ENCODE measurements at places on chromosomes 6 and 20.

GRCh38 chr20:25024171-25024570 lies 31.6 kb upstream of the APMAP start:
- no peak for DNase-seq

- no peak for DNase-seq
Measured at GRCh38 chr6:132204591-132204990, 196.7 kb downstream of the MOXD1 start.

GRCh38 chr20:63497946-63498935 lies 642 bp downstream of the EEF1A2 start:
- DNase-seq, result no peak

DNA sequence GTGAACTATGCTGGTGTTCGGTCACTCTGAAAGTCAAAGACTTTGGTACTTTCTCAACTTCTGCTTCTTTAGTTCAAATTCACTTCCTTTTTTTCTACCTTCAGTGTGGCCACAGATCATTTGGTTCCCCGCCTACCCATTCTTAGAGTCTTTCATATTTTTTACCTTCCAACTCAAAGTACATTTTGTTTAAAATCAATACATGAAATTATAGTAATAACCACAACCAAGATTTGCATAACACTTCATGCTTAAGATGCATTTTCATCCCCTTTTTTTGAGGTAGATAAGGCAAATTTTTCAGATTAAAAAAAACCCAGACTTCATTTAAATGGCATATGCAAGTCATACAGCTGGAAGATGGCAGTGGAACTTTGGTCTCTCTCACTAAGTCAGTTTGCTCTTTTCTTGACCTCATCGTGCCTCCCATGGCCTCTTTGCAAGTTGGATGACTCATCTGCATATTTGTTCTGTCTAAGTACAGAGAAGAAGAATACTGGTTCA lies 11.9 kb upstream of the CNR1 start:
- DNase-seq, result no peak

- no peak for DNase-seq
Measured at GRCh38 chr6:130969791-130970491, 93.1 kb downstream of the EPB41L2 start.

DNA sequence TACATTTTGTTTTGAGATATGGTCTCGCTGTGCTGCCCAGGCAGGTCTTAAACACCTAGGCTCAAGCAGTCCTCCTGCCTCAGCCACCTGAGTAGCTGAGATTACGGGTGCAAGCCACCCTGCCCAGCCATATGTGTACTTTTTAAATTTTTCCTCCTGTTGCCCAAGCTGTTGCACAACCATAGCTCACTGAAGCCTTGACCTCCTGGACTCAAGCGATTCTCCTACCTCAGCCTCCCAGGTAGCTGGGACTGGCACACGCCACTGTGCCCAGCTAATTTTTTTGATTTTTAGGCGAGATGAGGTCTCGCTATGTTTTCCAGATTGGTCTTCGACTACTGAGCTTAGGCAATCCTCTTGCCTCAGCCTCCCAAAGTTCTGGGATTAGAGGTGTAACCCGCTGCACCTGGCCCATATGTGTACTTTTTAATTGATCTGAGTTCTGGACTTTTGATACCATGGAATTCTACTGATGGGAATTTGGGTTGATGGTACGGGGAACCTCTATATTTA lies 44.9 kb downstream of the ITCH start:
- DNase-seq, result no peak

- DNase-seq, result no peak
Measured at GRCh38 chr6:133352046-133352445, 110.9 kb downstream of the EYA4 start.

DNA sequence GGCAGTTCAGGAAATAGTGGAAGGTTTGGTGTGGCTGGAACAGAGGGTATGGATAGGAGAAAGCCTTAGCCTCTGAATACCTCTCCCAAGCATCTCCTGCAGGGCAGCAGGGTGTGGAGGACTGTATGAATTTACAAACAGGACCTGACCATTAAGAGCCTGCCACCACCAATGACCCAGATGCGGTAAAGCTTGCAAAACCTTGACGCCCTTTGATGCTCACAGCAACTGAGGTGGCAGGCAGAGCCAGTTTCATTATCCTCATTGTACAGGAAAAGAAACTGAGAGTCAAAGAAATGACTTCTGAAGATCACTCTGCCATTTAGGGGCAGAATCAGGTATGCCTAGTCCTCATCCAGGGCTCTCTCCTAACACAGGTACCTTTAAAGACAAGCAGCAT lies 2.4 kb downstream of the HM13 start:
- DNase-seq, result no peak

DNA sequence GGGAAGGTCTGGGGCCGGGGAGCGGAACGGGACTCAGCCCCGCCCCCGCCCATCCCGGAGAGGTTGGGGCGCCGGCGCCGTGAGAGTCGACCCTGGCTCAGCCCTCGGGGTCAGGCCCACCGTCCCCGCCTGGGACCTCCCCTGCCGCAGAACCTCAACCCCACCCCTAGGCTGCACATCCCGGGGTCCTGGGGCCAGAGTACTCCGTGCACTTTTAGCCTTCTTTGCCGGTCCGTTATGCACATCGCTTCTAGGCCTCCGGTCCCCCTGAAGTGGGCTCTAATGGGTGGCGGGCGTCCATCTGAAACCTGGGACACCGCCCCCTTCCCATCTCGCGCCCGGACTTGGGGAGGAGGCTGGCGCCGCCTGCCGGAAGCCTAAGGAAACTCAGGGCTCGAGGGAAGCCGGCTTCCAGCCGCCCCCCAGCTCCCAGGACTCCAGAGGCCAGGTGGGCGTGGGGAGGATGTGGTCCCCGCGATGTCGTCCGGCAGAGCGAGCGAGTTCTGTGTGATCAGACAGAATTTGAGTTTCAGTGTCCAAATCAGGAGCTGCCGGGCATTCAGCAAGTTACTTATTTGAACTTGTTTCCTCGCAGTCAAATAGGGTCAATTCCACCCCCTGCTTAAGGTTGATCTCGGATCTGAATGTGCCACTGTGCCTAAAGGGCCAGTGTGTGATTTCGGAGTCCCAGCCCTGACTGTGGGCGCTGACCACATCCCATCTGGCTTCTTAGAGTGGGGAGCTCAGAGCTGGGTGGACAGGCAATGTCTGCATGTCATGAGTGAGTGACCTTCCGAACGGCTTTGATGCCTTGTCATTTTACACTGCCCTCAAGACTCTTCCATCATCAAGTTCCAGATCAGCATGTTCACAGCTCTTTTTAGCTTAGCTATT lies 47.6 kb downstream of the CPXM1 start:
- no peak for DNase-seq

GRCh38 chr6:144077871-144078270 lies 17.5 kb downstream of the SF3B5 start:
- no peak for DNase-seq

- DNase-seq, result no peak
Measured at GRCh38 chr20:11035211-11035610, 361.4 kb upstream of the JAG1 start.

DNA sequence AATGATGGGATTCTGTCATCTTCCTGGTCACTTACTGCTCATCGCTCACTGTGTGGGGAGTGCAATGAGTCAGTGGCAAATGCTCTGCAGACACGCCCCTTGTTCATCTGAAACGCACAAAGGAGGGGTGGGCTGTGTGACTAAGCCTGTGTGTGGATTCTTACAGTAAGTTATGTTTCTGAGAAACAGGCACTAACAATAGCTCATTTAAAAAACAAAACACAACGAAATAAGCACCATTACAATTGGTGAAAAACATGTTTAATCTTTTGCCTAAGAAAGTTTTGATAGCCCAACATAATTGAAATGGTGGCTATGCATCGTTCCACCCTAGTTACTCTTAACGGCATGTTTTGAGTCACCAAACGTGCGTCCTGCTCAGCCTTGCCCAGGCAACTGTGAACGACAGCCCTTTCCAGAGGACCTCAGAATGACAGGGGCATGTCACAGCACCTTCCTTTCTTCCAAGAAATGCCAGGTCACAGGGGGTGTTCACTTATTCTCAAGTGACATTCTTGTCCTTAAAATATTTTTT lies 118.4 kb upstream of the SGK1 start:
- peak; percentile 97 for DNase-seq

- no peak for DNase-seq
Measured at GRCh38 chr6:44698602-44699001, 311.1 kb downstream of the CDC5L start.

DNA sequence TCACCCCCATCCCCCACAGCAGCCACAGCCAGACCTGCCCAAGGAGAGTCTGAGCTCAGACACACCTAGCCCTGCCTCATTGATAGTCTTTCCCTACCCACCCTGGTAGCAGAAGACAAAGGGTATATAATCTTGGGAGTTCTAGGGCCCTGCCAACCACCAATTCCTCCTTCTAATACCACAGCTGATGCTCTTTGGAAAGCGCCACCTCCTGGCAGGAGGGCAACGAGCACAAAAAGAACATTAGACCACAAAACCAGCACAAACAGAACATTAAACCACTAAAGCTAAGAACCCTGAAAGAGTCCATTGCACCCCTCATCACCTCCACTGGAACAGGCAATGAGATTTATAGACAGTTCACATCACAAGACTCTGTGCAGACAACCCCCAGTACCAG lies 195.8 kb upstream of the FUT9 start:
- no peak for DNase-seq

DNA sequence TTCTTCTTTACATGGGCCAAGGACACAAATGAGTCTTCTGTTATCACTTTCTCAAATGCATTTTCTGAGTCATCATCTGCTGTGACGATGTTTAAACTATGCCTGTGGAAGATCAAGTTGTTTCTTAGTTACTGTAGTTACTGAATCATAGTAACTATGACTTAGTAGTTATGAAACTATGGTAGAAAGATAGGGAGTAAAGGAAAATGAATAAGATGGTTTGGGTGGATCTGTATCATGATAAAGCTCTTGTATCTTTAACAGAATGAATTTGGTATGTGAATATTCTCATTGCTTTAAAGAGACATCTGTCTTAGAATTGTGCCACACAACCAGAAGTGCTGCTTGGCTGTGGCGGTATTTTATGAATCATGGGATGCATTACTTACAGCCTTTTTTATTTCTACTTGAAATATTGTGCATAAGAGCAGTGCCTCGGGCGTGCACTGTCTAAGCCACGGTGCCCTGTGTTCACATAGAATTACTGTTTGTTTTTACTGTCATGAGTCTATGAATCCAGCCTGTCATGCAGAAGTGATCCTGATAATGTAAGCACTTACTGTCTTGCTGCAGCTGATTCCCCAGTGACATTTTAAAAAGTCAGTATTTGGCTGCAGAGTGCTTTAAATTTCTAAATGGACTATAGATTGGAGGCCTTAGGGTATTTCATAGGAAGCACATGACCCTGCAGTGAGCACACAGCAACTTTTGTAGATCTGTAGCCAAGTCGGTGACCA lies 215.2 kb downstream of the TMEM242 start:
- peak; percentile 39 for DNase-seq

DNA sequence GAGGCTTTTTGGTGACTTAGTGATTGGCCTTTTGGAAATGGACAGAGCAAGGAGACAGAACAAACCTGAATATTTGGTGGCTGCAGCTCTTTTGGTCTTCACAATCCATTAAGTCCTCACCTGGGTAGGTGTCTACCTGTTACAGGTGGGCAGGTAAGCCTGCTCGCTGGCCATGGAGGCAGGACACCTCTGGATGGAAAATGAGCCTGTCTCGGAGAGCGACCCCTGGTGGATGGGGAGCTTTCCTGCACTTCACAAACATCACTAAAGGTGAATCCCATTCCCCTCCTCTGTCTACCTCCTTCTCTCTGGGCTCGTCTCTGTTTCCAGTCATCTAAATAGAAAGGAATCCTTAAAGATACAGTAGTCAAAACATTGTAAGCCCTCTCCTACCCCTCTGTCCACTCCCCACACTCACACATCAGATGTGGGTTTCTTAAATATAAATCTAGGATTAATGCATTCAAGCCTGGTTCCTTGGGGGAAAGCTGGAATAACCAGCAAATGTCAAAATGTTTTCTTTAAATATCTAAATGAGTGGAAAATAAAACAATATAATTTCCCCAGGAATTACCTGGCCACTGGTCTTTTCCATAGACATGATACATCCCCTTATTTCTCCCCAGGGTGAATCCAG lies 304.9 kb downstream of the CDH26 start:
- no peak for DNase-seq

- no peak for DNase-seq
Measured at GRCh38 chr6:46949632-46950280, 28.0 kb upstream of the ADGRF5 start.

- DNase-seq, result no peak
Measured at GRCh38 chr6:115717472-115717871, 343.2 kb downstream of the FRK start.

DNA sequence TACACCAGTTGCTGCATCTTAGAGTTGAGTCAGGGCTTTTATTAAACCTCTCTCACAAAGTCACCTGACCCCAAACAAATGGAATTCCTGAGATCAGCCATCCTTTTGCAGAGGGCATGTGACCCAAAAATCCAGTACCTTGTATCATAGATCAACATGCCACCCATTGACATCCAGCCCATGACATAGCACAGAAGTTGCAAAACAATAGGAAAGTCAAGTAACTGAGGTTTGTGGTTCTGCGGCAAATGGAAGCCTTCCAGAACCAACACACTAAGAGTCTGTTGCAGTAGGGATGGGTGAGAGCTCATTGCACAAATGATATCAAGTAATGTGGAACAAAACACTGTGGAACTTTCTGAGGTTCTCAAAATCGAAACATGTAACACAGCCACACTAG lies 111.2 kb downstream of the PDE7B start:
- no peak for DNase-seq

- DNase-seq, result no peak
Measured at GRCh38 chr6:44730771-44731391, 343.4 kb downstream of the CDC5L start.

DNA sequence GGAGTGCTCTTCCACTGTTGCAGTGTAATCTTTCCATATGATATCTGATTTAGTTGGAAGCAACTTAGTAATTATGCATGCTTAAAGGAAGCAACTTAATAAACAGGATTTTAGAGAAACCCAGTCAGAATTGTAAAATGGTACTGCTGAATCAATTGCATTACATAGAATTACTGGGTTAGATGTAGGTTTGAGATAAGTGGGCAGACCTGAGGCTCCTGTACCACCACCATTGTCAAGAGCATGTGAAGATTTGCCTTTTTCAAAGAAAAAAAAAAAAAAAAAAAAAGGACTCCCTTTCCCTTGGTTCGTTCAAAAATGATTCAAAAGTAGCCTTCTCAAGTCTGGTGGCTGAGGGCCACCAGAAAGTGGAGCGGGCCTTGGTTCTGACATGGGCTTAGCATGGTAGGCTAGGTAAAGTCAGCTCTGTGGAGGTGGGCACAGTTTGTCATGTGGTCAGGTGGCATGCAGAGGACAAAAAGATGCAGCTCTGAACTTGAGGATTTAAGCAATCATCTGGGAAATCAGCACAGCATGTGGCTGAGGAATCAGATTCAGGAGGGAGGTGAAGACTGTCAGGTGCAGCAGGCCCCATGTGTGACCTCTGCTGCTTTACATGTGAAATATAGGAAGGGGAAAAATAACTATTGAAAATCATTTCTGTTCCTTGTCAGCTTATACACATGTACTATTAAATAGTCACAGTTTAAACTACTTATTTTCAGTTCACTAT lies 32.4 kb downstream of the ARID1B start:
- DNase-seq, result no peak

DNA sequence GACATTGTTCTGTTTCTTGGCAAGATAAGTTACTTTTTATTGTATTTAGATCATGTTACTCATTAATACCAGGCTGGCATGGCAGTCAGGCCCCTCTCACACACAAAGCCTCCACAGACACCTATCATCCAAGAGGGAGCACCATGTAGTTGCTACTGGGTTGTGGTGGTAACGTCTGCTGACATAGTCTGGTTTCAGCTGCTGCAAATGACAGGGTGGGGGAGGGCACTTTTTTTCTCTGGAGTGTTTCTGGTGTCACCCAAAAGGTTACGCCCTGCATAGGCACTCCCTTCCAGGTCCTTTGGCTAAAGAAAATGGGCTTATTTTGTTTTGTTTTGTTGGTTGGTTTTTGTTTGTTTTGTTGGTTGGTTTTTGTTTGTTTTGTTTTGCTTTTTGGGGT lies 236.4 kb upstream of the RIMS1 start:
- DNase-seq, result no peak
